MCF 10A (cell line): ENCODE measurements at places on chromosomes 7 and 10. TPM values are rescaled to one million over a fixed set of nuclear protein-coding genes. Genes with fewer than 3 reads are reported as not detected.

DNA sequence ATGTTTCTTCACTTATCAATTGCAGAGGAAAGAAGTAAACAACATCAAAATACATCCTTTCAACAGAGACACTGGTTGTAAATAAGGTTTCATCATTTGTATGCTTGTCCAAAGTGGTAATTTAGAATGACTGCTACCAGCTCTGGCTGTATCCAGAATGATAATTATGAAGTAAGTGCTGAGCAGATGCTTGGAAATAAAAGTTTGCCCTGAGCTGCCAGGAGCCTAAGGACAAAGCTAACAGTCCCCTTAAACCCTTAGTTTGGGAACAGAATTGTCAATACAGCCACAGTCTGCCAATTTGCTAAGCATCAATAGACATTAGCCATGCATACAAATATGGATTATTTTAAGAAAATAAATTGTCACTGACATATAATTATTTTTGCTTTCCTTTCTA, 147.0 kb upstream of the SLC13A1 start:
- no peak for DNase-seq

GRCh38 chr10:115706026-115706425, 567.0 kb downstream of the GFRA1 start:
- no peak for DNase-seq

DNA sequence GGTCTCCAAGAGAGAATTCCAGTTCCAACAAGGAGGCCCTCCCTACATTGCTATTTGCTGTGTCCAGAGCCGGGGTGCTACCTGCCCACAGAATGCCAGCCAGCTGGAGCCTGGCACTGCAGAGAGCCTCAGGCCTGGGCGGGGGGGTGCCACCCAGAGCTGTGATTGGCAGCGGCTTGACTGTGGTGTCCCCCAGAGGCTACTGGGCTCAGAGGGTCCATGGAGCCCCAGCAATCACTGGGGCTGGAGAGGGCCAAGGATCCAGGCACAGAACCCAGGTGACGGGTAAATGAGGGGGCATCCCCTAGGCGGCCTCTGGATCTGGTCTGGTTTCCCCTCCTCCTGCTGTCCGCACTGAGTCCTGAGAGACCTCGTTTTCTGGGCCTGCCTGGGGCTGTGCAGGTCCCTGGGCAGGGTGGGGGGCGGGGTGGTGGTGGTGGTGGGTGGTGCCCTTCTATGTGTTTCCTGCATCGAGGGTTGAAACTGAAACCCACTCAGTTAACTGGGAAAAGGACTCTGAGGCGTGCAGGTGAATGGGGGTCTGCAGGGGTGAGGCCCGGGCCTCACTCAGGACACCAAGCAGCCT, 12.6 kb downstream of the DPYSL4 start:
- DNase-seq, result no peak

DNA sequence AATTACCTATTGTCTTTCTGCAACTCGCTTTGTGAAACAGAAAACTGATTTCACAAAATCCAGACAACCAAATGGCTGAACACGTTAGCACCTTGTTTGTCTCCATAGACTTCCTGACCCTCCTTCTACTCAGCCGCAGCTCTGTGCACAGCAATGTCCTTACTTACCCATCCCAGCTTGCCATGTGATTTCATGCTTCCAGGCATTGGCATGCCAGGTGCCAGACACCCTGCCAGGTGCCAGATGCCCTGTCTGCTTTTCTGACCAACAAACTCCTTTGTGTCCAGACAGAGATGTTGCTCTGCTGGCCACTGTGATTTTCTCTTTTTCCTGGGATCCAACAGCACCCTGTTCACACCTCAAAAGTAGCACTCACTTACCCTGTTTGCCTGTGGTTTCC, 16.1 kb upstream of the FAM170B start:
- no peak for DNase-seq

- peak; percentile 42 for DNase-seq
Observed at GRCh38 chr10:112815269-112816032, 134.6 kb upstream of the TCF7L2 start.

DNA sequence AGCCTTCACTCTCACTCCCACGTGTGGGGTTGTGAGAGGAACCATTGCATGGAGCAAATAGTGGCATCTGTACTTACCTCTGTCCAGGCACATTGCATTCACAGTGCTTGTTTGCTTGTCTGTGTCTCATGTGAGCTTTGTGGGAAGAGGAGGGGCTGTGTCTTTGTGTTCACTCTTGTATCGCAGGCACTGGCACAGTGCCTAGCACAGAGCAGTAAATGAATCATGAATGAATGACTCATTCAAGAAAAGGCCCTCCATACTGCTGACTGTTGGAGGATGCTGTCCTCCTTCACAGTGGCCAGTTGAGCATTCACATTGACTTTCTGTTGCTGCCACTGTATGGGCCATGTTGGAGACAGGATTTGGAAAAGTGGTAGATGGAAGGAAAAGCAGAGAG, 125.3 kb downstream of the SORCS3 start:
- peak; percentile 92 for DNase-seq

- DNase-seq, result no peak
Observed at GRCh38 chr10:58318346-58318745, 16.5 kb upstream of the UBE2D1 start.

GRCh38 chr10:119090026-119090795, 9.6 kb upstream of the EIF3A start:
- no peak for DNase-seq

DNA sequence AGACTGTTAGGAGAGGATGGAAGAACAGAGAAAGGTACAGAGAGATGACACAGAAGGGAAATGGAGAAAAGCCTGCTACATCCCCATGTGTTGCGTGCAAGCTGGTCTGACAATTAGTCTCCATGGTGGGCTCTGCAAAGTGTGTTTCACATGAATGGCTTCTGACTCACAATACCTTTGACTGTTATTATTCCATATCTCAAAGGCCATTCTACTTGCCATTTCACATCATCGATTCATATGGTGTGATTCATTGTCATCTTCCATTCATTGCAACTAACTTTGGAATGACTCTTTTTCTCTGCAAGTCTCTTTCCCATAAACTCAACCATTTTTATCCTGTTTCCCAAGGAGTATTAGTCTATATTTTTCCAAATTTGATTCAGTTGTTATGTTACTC, 208.9 kb upstream of the INHBA start:
- DNase-seq, result no peak

- peak; percentile 56 for DNase-seq
Observed at GRCh38 chr7:80659120-80660055, 20.9 kb downstream of the CD36 start.

GRCh38 chr7:104150470-104150869, 57.3 kb downstream of the ORC5 start:
- no peak for DNase-seq

- no peak for DNase-seq
Observed at GRCh38 chr7:20776214-20776911, 10.3 kb downstream of the SP8 start.

DNA sequence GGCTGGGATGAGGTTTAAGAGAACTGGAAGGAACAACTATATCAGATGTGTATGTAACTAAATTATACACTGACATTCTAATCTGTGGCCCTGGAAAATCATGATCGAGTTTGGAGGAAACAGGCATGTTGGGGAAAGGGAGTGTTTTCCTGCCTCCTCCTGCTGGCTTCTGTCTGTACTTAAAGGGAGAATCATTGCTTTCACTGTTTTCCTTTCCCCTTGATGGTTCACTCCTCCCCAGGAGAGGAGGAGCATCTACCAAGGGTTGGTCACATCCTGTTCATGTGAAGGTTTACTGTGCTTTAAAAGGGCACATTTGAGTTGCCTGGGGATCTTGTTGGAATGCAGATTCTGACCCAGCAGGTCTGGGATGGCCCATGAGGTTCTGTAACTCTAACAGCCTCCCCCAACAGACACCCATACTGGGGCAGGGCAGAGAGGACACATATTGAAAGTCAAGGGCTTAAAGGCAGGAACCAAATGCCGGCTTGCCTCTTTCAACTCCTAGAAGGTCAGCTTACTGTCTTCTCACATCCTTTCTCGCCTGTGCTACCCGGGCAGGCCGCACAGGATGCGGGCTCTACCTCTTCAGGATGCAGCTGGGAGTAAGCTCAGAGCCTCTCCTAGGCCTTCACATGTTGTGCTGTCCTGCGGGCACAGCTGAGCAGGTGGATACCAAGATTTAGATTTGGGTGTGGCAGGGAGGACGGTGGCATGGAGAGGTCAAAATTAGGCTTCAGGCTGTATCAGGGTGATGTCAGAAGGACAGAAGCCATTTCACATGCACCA, 694.8 kb downstream of the KCNMA1 start:
- DNase-seq, result no peak

- DNase-seq, result no peak
Observed at GRCh38 chr7:80008039-80008438, 126.6 kb upstream of the GNAI1 start.

- DNase-seq, result no peak
Observed at GRCh38 chr7:134722786-134723322, 56.6 kb upstream of the CALD1 start.

DNA sequence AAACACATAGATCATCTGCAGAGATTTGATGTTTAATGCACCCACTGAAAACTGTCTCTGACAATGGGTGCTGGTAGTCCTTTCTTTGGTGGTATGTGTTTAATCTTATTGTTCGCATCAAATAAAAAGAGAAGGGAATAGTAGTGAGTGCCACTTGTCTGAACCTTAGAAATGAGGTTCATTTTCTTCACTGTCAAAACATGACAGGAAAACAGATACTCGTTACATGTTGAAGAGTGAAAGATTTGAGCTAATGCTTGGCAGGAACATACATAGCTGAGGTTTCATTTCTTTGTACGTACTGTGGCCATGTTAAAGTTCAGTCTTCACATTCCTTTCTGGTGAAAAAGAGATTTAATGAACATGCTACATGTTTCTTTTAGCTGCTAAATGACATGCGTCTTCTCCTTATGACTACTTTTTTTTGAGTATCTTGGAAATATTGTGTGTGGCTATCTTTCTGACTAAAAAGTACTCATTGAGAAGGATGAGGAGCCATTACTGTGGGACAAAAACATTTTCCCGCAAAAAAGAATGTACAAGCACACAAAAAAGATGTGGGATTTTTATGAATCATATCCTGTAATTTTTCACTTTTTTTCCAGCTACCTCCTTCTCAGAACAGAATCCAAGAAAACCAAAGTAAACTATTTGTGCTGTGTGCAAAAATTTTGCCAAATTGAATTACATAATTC, 108.0 kb downstream of the TWIST1 start:
- peak; percentile 41 for DNase-seq

The SLC18A3 gene
- total RNA-seq, result not detected in 2 replicates

The ITPRIP gene
- 29.4 and 29.8 TPM in 2 replicates for total RNA-seq

The EBLN1 gene
- not detected in 2 replicates for total RNA-seq

The CYP51A1 gene
- 124 and 148 TPM in 2 replicates for total RNA-seq

The ZRANB1 gene
- 17.8 and 23.2 TPM in 2 replicates for total RNA-seq

The CREB3L2 gene
- 74.2 and 79.4 TPM in 2 replicates for total RNA-seq

The VGF gene
- total RNA-seq, result 11.2 and 12.8 TPM in 2 replicates

The UBTD1 gene
- 7.2 and 7.8 TPM in 2 replicates for total RNA-seq

The MRPS33 gene
- total RNA-seq, result 49.7 and 58.6 TPM in 2 replicates

The COBL gene
- total RNA-seq, result 7.3 and 12.3 TPM in 2 replicates

The IFIT2 gene
- total RNA-seq, result 0.58 and 1.3 TPM in 2 replicates

The MBLAC1 gene
- 2.5 and 3.2 TPM in 2 replicates for total RNA-seq
